ENCODE measurements at places on chromosomes 12 and 14.

DNA sequence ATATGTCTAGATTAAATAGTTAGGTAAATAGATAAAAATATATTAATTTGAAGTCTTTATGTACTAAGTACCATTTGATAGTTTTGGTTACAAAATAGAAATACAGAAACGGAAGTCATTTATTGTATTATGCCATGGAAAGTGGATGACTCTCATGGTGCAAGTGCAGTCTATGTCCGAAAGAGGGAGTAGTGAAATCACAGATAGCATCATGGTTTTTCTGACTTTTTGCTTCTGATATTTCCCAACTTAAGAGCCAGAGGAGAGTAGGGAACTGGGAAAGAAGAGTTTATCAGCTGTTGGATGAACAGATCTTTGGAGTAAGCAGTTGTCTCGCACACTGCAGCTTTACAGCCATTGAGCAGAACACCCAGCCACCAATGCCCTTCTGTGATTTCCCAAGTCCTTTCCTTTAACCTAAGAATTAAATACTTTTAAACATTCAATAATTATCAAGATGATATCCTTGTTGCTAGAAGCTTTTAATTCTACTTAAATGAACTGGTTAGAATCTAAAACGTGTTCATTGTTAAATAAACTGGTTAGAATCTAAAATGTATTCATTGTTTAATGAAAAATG is 18.4 kb upstream of the SRGAP1 start:
- no peak for DNase-seq

DNA sequence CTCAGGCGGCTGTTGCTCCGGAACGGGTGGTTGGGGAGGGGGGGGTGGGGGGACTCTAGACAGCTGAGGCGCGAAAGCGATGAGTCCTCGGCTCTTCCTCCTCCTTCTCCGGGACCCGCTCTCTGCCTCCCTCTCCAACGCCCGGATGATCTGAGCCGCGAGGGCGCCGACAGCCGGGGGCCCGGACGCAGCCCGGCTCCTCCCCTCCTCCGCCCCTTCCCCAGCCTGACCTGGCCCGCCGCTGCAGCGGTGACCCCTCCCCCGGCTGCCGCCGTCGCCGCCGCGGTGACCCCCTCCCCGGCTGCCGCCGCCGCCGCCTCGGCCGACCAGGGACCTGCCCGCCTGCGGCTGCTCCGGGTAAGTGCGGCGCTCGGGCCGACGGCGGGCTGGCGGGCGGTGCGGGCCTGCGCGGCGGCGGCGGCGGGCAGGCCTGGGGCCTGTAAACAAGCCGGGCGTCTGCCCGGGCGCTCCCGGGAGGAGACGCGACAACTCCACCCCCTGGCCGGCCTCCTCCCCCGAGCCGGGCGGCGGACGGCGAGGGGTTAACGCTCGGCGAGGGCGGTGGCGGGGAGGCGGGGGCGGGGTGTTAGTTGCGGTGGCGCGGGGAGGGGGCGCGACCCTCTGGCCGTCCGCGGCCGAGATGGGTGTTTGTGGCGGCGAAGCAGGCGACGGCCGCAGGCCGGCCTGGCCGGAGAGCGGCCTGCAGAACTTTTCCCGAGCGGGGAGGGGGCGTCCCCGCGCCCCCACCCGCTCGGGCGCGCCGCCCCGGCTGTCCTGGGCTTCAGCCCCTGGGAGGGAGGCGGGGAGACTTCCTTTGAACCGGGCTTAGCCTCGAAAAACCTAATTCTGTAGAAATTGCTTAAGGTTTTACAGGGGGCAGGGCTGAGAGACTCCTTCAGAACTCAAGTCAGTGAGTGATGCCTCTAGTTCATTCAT is 568 bp downstream of the PPM1A start:
- DNase-seq, result peak; percentile 53

DNA sequence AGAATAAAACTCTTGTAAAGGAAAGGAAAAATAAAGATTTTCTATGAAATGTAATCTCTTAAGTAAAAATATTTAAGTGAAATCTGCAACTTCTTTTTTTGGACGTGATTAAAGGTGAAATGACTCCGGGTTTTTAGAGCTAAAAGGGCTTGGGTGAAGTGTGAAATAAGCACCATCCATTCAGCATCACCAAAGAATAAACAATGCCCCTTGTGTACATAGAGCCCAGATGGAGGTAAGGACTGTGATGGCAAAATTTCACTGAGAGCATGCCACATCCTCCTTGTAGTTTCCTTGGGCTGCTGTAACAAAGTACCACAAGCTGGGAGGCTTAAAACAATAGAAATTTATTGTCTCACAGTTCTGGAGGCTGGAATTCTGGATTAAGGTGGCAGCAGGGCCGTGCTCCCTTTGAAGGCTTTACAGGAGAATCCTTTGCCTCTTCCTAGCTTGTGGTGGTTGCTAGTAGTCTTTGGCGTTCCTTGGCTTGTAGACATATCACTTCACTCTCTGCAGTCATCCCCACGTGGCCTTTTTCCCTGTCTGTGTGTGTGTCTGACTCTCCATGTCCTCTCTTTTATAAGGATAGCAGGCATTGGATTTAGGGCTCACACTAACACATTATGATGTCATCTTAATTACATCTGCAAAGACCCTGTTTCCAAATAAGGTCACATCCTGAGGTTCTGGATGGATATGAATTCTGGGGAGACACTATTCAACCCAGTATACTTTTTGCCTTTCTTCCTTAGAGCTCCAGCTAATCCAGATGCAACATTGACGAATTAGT is 24.2 kb downstream of the ZNF664 start:
- no peak for DNase-seq

GRCh38 chr12:102441077-102441596 is 39.2 kb downstream of the IGF1 start:
- DNase-seq, result no peak

GRCh38 chr12:45458854-45459807 is 243.2 kb downstream of the ANO6 start:
- DNase-seq, result no peak

DNA sequence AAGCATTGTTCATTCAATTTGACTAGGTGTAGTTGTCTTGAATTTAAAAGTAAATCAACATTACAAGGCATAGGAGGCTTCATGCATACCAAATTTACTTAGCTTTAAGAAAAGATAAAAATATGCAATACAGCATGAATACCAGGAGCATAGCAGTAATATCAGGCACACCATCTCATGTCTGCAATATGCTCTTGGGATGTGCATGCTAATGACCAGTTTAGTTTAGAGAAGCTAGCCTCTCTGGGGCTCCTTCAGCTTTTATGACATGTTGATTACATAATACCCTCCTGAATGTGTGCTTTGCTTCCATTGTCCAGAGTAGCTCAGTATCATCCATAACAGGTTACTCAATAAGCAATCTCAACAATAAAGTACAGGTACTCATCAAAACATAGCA is 497.2 kb downstream of the FLRT2 start:
- no peak for DNase-seq

GRCh38 chr14:92484132-92484823 is 29.3 kb upstream of the RIN3 start:
- DNase-seq, result no peak

GRCh38 chr14:57549765-57550420 is 56.2 kb upstream of the CCDC198 start:
- no peak for DNase-seq

DNA sequence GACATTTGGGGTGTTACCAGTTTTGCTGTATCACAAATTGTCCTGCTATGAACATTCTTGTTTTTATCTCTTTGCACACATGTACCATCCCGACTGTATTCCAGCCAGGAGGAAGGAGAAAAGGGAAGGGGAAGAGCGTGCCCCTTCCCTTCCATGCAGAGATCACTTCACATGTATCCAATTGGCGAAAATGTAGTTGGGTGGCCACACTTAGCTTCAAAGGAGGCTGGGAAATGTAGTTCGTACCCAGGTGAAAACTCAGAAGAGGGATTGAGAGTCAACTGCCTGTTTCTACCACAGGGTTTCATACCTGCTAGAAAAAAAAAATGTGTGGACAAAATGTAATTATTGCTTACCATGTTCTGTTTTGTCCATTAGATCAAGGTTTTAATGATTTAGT is 189.1 kb upstream of the PELI2 start:
- no peak for DNase-seq

GRCh38 chr12:97713270-97713669 is 250.7 kb downstream of the RMST start:
- no peak for DNase-seq

- no peak for DNase-seq
Measured at GRCh38 chr14:104277416-104278213, 139.2 kb downstream of the KIF26A start.

DNA sequence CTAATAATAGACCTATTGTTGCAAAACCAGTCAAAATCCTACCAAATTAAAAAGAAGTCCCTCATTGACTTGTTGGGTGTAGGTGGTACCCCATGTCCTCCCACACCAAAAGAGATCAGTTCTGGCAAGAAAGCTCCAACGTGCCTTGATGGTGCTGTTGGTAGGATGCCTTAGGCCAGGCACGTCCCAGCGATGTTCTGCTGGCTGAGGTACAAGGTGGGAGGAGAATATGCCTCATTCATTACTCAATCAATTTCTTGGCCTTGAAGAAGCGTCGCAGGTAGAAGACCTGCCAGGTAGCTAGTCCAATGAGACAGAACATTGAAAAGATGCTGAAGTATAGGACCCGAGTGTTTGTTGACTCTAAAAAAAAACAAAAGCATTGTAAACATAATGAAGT is 7.8 kb upstream of the NEK9 start:
- no peak for DNase-seq

GRCh38 chr12:3995306-3995705 is 122.1 kb upstream of the PARP11 start:
- DNase-seq, result no peak

DNA sequence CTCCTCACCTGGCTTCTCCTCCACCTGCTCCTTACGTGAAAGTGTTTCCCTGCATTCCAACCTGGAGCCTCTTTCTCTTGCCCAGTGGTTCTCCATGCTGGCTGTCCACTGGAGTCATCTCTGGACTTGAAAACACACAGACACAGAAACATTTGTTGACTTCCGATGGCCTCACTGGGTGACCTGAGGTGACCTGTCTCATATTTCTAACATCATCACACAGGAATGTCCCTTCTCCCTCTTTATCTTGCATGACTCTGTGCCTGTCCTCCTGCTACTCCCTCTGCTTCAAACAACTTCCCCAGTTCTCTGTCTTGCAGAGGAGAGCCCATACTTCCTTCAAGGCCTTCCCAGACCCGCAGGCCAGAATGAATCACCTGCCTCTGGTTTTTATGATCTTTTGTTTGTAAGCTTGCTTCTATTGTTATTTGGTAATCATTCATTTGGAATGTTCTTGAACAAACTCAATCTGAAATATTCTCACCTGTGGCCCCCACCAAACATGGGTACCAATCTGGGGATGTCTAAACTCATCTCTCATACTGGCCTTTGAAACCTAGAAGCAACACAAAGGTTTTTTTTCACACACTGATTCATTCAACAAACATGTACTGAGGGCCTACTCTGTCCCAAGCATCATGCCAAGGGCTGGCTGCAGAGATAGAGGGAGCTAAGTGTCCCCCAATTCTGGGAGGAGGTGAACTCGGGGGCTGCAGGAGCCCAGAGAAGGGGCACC is 9.7 kb upstream of the RIN3 start:
- DNase-seq, result no peak

DNA sequence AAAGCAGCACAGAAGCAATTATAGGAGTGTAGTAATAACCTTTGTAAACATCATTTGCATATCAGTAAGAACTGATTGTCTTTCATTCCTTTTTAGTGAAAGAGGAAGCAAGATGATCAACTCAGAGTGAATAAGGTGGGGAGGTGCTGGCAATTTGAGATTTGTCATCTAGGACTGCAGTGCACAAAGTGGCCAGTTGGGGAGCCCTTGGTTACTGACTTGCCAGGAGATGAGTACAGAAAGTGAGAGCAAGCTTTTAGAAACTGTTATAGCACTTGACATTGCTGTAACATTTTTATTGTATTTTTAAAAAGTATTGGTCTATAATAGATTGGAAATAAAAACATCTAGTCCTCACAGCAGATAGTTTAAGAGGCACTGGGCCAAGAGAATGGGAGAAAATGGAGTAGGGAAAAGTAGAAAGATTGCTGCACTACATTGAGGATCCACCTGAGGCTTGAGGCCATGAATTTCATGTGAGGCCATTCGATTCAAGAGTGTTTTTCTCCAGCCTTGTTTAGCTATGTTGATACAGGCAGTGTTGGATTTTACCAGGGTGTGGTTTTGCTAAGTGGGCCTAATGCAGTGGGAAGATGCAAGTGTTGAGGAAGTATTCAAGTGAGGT is 98.2 kb downstream of the SNAPC1 start:
- DNase-seq, result no peak

- DNase-seq, result no peak
Measured at GRCh38 chr14:65433646-65434045, 21.1 kb downstream of the FUT8 start.

- no peak for DNase-seq
Measured at GRCh38 chr14:72256055-72256454, 323.8 kb downstream of the RGS6 start.

GRCh38 chr12:53267306-53267998 is 647 bp upstream of the ESPL1 start:
- DNase-seq, result no peak

- DNase-seq, result no peak
Measured at GRCh38 chr12:54352022-54352531, 12.2 kb downstream of the GPR84 start.

GRCh38 chr12:68393417-68393816 is 61.3 kb upstream of the MDM1 start:
- DNase-seq, result no peak

DNA sequence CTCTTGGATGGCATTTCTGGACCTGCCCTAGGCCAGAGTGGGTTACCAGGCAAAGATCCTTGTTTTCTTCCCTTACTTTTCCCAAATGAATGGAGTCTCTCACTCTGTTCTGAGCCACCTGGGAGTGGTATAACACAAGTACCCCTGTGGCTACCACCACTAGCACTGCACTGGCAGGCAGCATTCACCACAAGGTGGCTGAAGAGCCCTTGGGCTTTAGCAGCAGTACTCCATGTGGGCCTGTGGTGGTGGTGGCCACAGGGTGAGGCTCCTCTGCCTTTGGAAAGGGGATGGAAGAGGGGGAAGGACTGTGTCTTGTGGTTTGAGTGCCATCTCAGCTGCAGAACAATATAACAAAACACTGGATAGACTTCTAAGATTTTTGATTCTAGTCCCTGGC is 38.1 kb upstream of the LMNTD1 start:
- DNase-seq, result no peak

- DNase-seq, result no peak
Measured at GRCh38 chr14:24150993-24151392, 3.7 kb downstream of the RNF31 start.

DNA sequence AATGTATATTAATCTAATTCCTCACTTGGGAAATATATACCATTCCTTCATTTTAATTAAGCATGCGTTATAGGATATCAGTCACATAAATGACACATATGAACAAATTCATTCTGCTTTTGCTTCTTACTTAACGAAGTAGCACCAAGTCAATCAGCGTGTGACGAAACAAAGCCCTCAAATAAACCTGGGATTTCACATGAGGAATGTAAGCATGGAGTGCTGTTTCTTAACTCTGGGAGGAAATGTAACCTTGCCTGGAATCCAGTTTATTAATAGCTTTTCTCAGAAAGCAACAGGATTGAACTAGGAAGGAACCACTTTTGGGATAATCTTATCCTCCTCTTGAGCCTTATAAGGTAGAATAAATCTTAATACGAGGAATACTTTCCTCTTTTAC is 72.0 kb downstream of the NIN start:
- no peak for DNase-seq

Measured in gastrocnemius medialis (tissue), 4 donors.